ENCODE measurements at places on chromosomes 4 and X.

DNA sequence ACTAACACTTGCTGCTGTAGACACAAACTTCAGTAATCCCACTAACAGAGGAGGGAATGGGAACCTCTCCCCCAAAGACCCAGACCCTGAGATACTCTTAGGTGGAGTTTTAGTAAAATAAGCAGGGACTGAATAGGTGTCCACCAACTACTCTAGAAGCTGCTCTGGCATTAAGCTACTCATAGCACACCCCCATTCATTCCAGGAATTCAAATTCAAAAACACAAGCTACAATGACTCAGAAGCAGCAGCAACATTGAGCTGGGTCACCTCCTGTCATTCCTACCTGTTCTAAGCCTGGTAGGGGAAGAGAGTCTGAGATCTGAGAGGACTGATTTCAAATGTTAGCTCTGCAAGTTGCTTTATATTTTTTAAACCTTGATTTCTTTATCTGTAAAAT lies 135.4 kb upstream of the FRMPD4 start:
- DNase-seq = no peak

DNA sequence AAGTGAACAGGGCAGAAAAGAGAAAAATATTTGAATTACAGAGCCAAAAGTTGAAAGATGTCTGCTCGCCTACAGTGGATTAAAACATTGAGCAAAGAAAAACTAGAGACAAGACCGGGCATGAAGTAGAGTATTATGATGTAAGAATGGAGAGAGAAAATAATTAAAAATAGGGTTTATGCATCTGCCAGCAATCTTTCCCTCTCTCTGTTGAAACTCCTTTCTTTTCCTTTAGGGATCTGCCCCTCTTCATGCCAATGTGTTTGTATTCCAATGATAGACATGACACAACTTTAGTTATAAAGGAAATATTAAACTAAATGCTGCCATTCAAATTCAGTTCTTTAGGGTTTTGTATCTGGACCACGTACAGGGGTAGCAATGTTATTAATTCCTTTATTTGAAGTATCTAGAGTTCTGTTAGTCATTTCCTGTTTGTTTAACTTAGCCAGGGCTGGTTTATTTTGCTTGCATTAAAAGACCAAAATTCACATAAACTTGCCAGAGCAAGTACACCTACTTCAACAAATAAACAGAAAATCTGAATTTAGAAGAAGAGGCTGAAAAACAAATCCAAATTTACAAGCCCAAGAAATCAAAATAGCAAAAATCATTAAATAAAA lies 202.6 kb downstream of the SPOCK3 start:
- DNase-seq = no peak

DNA sequence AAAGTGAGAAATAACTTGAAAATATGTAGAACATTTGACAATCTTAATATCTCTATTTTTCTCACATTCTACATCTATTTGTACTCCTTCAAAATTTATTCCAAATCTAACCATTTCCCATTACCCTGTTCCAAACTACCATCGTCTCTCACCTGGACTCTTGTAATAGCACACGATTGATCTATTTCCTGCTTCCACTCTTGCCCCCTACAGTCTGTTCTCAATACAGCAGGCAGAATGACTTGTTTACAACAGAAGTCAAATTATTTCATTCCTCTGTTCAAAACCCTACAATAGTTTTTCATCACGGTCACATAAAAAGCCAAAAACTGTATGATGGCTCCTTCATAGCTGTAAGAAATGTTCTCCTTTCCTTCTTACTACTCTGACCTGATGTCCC lies 21.1 kb upstream of the LUZP4 start:
- no peak for DNase-seq

DNA sequence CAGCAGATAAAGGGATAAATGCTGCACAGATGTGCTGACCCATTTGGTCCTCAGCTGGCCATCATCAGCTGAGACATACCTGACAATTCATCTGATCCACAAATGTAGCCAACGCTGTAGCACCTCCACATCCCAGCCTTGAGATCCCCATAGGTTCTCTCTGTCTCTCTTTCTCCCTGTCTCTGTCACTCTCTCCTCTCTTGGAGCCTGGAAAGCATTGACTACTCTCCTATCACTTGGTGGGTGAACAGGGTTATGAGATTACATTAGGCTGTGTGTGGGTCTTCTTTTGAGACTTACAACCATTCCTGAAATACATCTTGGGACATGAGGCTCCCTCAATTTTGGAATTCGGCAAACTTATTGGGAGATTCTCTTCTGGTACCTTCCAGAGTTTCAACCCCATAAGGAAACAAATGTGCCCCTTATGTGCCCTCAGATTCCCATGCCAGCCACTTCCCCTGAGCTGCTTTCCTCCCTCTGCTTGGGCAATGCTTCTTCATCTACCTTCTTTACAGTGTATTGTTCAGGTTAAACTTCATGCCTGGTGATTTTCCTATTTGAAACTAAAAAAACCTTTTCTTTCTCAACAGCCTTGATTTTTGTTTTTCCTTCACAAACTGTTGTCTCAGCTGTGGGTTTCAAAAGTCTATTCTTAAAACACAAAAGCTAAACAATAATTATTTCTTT lies 29.1 kb upstream of the FGF2 start:
- no peak for DNase-seq

- no peak for DNase-seq
These were observed 64.1 kb downstream of the ALPK1 start for GRCh38 chr4:112361181-112361791.

DNA sequence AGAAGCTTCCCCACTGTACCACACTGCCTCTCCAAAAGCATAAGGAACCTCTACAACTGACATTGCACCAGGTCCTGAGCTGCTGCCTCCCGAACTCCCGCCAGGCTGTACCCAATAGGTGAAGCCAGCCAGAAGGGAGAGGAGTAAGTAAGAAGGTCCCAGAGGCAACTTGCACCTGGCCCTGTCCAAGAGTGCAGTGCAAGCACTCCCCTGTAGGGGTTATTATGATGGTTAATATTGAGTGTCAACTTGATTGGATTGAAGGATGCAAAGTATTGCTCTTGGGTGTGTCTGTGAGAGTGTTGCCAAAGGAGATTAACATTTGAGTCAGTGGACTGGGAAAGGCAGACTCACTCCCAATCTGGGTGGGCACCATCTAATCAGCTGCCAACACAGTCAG lies 879.3 kb upstream of the SLIT2 start:
- no peak for DNase-seq

GRCh38 chr4:159282944-159283343 lies 180.1 kb downstream of the RAPGEF2 start:
- DNase-seq = no peak
